ENCODE measurements at places on chromosomes 13 and 19.

DNA sequence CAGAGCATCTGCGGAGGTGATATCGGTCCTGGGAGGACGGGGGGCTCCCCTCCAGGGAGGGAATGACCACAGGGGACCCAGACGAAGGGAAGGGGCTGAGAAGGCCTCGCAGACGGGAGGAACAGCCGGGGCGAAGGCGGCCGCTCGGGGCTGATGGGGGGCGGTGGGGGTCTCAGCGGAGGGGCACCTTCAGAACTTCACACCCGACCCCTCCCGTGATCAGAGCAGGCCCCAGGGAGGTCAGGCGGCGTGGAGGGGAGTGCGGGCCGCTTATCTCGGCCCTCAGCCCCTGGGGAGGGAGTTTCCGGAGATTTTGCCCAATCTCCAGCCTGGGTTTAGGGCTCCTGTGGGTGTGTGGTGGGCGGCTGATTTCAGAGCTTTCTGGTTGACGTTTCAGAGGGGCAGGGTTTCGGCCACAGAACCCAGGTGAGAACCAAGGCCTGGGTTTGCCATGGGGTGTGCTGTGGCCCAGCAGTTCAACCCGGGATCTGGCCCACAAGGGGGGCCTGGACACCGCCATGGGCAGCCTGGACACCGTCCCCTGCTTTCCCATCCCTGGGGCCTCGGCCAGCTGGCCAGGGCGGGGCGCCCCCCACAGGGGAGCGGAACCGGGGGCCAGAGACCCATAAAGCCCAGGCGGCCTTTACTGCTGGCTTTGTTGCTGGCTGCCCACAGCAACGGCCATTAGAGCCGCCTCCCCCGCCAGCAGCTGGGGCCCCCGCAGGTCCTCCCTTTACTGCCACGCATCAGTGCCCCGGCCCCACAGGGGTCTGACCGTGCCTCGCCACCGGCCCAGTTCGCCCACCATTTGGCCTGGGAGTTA, 29.0 kb downstream of the ARID3A start:
- peak; percentile 16 for DNase-seq

DNA sequence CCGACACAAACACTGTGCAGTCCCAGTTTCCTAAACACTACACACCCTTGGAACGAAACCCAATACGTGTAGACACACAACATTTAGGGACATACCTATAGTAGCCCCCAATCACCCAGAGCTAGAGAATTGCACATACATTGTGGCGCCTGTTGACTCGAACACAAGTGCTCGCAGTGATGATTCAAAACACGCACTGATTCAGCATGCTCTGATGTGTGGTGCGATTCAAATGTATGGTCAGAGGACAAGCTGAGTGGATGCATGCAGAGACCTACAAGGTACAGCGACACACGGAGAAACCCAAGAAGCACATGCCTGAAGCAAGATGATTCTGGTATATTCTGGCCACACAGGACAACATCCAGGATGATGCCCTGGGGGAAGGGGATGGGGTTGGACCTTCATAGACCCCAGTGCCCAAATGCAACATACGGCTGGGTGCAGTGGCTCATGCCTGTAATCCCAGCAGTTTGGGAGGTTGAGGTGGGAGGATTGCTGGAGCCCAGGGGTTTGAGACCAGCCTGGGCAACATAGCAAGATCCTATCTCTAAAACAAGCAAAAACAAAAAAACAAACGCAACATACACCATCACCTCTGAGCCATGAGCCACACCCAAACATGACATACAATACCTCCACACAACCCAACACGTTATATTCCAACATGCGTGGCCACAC, 997 bp upstream of the KCNN4 start:
- DNase-seq, result no peak

- DNase-seq, result no peak
Observed at GRCh38 chr13:114099918-114100445, 32.4 kb downstream of the RASA3 start.

- DNase-seq, result no peak
Observed at GRCh38 chr13:95485045-95485517, 67.4 kb upstream of the CLDN10 start.

DNA sequence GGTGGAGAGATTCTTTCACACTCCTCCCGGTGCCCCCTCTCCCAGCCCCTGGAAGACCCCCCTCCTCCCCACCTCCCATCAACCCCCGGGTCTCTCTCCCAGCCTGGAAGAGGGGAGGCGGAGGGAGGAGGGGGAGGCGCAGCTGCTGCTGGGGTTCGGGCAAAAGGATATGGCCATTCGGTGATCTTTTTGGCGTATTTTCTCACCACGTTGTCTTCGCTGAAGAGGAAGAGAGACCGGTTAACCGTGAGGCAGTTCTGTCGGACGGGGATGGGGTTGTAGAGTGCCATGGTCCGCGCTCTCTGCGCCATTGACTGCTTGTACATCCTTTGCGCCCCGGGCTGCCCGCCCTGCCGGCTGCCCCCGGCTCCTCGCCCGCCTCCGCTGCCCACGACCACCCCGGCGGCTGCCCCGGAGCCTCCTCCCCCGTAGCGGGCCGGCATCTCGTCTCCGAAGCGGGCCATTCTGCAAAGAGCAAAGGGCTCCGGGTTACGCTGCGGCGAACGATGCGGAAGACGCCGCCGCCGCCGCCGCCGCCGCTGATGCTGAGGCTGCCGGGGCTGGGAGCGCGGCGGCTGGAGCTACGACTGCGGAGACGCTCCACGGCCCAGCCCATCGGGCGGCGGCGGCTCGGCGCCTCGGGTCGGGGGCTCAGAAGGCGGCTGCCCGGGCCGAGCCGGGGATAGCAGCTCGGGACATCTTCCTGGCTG, 363 bp downstream of the CACNA1A start:
- DNase-seq, result no peak

DNA sequence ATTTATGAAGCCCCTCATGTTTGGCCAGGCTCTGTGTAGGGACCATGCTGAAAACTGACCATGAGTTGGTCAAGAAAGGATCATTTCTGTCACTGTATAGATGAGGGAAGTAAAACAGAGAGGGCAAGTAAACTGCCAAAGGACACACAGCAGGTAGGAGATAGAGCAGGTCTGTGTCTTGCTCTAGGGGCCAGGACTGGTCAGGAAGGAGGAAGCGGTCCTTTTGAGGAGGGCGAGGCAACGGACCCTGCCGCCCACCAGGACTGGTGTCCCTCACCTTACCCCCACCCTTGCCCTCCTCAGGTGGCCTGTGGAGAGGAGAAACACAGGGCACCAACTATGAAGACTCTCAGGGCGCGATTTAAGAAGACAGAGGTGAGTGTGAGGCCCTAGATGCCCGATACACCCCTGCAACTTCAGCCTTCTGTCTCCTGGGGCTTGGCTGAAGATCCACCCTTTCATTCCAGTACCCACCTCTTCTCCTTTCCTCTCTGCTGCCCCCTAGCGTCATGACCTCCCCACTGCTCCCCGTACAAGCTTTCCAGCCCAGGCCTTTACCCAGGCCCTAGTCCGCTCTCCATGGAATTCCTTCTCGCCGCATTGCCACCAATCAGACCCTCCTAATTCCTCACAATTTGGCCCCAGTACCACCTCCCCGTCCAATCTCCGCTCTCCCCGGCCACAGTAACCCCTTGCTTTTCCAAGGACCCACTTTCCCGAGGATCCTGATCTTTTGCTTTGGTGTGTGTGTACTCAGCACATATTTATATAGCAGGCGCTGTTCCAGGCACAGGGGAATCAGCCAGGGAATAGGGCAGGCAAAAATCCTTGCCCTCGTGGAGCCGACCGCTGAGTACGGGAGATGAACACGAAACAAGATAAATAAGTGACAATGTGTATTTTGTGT, 3.9 kb downstream of the ANKRD24 start:
- DNase-seq, result peak; percentile 56

DNA sequence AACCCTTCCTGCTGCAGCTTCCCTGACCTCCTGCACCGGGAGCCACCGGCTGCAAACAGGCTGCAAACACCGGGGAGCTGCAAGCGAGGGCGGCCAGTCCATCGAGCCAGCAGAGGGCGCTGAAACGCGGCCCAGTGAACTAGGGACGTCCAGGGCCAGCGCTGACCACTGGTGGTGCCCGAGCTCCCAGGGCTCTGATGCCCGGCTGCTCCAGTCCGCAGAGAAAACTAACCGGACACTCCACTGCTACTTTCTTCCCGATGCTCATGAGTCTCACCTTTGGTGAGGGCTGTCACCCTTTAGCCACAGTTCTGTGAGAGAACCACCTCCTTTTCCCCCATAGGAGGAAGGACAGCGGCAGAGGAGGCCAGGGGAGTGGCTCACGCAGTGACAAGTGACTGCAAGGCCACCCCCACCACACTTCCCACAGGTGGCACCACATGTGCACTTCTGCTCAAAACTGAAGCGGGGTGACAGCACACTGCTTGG, 82.8 kb upstream of the MTIF3 start:
- peak; percentile 87 for DNase-seq

- DNase-seq, result no peak
Observed at GRCh38 chr19:1455336-1456120, 5.6 kb downstream of the APC2 start.

- no peak for DNase-seq
Observed at GRCh38 chr19:13493516-13494310, 12.6 kb downstream of the CACNA1A start.

GRCh38 chr19:2337329-2337707, 8.8 kb downstream of the SPPL2B start:
- DNase-seq, result peak; percentile 86

GRCh38 chr19:7007859-7008258, 13.4 kb downstream of the MBD3L2B start:
- DNase-seq, result no peak

DNA sequence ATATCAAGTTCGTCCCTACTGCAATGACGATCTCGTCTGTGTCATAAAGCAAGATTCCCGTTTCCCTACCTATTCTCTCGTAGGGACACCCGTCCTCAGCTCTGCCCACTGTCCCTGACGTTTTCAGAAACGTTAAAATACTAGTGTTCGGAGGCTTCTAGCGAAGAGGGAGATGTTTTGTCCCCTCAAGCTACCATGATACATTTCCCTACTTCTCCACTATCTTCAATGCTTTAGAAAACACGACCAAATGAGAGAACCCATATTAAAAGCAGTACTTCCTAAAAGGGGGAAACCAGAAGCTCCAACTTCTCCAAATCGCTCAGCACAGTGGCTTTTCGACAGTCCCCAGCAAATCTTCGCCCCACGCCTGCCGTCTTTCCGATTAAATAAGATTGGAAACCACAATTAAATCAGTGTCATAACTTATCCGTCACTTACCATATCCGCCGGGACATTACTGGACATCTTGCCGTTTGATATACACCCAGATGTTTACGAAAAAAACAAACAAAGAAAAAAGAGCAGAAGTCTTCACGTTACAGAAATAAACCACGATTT, 1.3 kb downstream of the UBL3 start:
- no peak for DNase-seq

- peak; percentile 61 for DNase-seq
Observed at GRCh38 chr13:43411741-43412140, 375.0 kb downstream of the ENOX1 start.

- DNase-seq, result no peak
Observed at GRCh38 chr13:74774264-74774663, 640.1 kb upstream of the KLF12 start.

GRCh38 chr19:16637535-16637934, 9.5 kb upstream of the MED26 start:
- no peak for DNase-seq

DNA sequence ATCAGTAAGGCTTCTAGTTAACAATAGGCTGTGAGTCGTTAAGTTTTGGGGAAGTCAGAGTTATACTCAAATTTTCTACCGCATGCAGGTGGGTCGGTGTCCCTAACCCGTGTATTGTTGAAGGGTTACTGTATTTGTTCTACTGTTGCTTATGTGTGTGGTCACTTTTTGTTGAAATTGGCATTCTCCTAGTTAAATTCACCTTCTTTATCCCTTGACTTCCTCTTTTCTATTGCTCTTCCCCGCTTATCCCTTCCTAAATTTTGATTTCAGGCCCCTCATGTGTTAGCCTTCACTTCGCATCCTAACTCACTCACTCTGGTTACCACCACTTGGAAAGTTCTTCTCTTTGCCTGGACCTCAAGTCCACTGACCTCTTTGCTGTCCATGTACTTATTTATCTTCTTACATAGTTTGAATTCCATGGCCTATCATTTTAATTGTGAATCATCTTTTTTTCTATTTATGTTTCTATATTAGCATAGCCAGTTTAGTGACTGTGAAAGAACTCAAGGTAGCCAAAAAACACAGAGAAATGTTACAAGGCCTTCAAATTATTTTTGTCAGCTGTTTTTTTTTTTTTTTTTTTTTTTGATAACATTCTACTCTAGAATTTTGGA, 52.9 kb downstream of the NDFIP2 start:
- DNase-seq, result no peak

DNA sequence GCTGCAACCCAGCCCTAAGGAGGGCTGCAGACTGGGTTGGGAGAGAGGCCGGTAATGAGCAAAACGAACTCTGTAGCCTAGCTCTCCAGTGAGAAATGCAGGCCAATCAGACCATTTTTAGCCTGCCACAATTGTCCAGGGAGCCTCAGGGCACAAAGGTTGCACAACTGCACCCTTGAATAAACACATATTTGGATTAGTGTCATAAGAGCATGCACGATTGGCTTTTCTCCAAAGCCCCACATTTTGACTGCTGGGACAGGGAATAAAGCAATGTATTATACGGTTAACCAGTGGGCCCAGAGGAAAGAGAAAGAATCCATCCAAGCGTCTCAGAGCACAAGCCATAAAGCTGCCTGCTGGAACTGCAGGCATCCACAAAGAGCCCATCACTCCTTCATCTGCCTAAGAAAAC, 729.4 kb upstream of the SGCG start:
- no peak for DNase-seq

DNA sequence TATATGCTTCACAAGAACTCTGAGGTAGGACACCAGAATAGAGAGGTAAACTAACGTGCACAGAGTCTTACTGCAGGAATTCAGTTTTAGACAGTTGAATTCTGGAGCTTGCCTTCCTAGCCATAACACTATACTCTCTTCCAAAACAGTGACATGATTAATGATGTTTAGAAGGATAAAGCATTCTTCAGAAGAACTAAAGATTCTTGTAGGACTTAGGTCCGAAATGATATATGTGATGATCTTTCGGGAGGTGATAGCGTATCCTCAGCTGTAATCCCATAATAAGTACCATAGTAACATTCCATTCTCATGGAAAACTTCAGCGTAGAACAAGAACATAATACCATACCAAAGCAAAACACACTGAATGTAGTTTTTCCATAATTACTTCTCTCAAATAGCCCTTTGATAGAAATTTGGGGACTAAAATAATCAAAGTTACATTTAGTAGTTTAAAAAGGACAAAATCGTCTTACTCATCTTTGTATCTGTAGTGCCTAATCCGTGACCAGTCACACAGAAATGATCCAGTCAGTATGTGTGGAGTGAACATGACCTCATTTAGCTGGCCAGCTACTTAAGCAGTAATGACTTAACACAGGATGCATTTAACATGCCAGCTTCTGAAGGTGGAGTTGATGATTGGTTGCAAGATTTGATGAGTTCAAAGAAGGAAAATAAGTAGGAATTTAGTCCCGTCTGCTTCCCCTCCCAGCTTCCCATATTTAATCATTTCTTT, 38.4 kb downstream of the PIBF1 start:
- DNase-seq, result no peak

DNA sequence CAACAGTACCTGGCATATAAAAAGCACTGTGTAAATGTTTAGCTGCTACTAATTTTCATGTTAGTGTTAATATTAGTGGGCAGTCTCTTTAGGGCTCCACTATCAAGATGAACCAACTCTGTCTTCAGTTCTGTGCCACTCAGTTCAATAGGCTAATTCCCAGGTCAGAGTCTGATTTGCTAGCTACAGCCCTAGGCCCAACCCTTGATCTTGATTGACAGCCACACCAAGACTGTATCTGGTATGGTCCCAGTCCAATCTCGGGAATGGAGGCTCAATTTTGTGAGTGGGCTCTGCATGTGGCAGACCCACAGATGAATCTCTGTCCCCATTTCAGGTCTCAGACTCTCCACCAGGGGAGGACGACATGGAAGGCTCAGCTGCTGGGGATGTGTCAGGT, 46.1 kb downstream of the MAP4K1 start:
- DNase-seq, result no peak

- DNase-seq, result no peak
Observed at GRCh38 chr19:54173951-54174834, 1.2 kb upstream of the TMC4 start.

All from ovary (tissue), 10 donors.